ENCODE measurements at places on chromosomes 3 and 15.
A peak's percentile ranks its signal among the peaks of the same experiment; 100 is the strongest.

GRCh38 chr3:149227591-149228268 lies 6.1 kb upstream of the CP start:
- no peak for DNase-seq

GRCh38 chr15:84982301-84982920 lies 755 bp downstream of the PDE8A start:
- peak; percentile 43 for DNase-seq

DNA sequence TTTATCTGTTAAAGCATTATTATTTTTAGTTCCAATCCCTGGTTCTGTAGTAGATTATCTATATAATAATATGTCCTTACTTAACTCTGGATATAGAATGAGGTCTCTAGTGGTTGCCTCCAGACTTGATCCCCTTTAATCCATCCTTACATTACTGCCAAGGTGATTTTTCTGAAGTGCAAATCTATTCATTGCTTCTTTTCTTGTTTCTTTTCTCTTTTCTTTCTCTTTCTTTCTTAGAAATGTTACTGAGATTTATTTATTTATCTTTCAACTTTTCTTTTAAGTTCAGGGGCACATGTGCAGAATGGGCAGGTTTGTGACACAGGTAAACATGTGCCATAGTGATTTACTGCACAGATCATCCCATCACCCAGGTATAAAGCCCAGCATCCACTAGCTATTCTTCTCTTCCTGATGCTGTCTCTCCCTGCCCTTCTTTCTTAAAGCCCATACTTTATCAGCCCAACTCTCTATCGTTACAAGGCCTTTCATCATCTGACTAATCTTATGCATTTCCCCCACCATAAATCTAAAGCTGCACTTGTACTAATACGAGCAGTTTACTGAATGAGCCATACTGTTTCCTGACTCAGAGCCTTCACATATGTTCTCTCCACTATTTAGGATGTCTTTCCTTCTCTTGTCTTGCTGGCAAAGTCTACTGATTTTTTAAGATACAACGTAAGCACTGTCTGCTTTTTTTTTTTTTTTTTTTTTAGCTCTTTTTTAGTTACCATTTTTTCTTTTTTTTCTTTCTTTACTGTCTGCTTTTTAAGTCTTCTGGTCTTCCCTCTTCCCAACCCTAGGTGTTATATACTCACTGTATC lies 4.6 kb downstream of the GLCE start:
- DNase-seq: peak; percentile 24

DNA sequence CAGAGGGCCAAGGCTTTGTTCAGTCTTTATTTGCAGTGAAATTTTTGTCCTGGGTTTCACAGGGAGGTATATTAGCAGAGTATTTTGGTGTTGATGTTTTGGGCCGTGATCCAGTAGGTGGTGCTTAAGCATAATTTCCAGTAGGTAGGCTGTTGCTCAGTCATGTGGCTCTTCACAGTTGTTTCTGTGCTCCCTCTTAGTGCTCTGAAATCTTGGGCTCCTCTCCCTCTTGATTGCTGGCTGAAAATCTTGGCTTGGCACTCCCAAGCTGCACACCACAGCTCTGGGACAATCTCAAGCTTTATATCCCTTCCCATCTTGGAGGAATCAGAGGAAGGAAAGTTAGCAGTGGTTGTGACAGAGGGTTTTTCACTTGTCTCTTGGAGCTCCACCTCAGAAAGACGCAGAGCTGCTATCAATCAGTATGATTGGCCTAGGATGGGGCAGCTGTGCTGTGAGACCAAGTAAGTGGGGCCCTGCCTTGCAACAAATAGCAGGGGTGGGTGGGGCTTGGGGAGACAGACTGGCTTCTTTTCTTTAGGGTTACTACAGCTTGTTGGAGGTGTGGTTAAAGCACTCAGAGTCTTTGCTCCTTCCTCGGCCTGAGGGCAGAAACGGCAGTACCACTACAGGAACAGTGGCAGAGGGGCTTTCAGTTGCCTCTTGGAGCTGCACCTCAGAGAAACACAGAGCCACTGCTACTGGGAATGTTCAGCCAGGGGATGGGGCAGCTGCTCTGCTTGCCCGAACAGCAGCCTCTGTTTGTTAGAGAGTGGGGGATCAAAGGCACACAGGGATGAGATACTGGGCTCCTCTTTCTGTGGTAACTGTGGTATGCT lies 627.0 kb downstream of the SI start:
- no peak for DNase-seq

- no peak for DNase-seq
Observed at GRCh38 chr3:9175421-9175820, 74.0 kb downstream of the SRGAP3 start.

GRCh38 chr3:4588466-4588865 lies 95.3 kb downstream of the ITPR1 start:
- DNase-seq: peak; percentile 89

- no peak for DNase-seq
Observed at GRCh38 chr3:192888190-192888589, 29.5 kb downstream of the MB21D2 start.

GRCh38 chr3:134608771-134609435 lies 41.9 kb downstream of the KY start:
- no peak for DNase-seq

GRCh38 chr15:56344336-56344735 lies 20.9 kb upstream of the TEX9 start:
- DNase-seq: no peak

DNA sequence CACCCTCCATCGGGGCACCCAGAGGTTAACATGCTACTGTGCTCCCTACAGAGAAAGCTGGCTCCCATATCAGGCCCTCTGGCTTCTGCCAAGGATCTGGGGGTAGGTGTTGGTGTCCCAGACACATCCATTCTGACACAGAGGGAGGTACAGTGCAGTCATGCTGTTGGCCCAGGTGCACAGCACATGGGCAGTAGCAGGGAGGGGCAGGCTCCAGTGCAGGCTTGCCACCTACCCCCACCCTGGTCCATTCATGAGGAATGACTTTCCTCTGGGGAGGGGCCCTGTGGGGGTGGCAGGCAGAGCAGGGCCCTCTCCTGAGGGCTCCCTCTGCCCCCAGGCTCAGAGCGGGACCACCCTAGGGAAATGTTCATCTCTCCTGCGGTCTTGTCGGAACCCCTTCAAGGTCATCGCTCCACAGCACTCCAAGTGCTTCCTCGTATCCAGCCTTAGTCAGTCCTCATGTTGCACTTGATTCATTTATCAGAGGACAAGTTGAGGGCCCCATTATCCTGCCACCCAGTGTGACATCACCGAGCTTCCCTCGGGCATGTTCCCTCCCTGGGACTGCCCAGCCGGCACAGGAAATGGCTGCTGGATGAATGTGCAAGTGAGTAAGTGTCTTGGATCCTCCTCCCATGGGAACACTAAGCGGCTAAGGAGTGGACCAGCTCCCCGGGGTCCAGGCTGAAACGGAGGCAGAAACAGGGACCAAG lies 10.0 kb downstream of the DUSP7 start:
- peak; percentile 32 for DNase-seq

GRCh38 chr3:101010296-101010695 lies 17.1 kb upstream of the ABI3BP start:
- DNase-seq: no peak

DNA sequence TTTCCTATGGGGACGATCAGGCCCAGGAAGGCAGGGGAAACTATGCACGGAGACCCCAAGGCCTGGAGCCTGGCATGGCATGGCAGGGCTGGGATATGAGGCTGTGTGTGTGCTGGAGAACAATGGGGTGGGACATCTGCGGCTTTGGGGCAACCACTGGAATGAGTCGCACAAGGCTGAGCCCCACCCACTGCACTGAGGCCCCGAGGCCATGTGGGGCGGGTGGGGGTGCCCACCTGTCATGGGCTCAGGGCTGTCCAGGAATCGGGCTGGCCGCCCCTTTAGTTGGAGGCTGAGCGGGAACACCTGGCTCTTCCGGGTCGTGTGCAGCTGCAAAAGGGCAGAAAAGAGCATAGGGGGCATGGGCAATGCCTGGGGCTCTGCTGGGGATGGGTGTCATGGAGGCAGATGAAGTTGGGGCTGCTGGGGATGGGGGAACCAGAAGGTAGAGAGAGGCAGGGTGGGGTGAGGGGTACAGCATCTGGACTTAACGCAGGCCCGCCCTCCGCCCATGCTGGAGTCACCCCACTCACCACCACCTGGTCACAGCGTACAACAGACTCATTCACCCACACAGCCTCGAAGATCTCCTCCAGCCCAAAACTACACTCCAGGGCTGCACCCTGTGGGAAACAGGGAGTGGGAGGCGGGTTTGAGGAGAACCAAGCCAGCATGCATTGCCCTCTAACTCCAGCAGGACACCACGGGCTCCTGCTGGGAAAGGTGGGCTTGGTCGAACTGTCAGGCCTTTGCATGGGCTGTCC lies 31.1 kb downstream of the PLXND1 start:
- DNase-seq: peak; percentile 13

GRCh38 chr3:83802801-83803200 lies 1156.0 kb upstream of the CADM2 start:
- DNase-seq: no peak

GRCh38 chr3:65018801-65019200 lies 331.0 kb upstream of the ADAMTS9 start:
- no peak for DNase-seq

- DNase-seq: no peak
Observed at GRCh38 chr3:45773714-45774449, 22.5 kb downstream of the SLC6A20 start.

DNA sequence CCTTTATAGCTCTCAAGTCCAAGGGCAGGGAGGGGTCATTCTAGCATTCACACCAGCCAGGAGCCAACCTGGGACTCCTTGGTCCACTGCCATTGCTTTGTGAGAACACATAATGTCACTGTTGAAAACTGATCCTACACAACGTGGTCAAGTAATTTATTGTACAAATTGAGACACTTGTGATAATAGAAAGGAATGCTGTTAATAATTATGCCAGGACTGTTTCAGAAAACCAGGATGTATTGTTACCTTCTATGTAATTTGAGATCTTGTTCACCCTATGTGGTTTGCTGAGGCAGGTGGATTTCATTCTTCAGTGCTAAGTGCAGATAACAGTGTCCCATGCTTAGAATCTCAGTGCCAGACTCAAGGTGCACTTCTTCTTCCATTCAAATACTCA lies 33.3 kb downstream of the TMCO5A start:
- DNase-seq: no peak

GRCh38 chr15:33405096-33405495 lies 94.3 kb downstream of the RYR3 start:
- no peak for DNase-seq

DNA sequence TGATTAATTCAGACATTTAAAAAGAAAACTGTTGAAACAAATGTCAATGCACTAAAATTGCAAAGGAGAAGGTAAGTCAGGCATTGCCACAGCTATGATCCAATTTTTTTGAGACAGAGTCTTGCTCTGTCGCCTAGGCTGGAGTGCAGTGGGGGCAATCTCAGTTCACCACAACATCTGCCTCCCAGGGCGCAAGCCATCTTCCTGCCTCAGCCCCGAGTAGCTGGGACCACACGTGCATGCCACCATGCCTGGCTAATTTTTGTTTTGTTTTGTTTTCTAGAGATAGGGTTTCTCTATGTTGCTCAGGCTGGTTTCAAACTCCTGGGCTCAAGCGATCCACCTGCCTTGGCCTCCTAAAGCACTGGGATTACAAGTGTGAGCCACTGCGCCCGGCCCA lies 117.6 kb downstream of the FMN1 start:
- no peak for DNase-seq

DNA sequence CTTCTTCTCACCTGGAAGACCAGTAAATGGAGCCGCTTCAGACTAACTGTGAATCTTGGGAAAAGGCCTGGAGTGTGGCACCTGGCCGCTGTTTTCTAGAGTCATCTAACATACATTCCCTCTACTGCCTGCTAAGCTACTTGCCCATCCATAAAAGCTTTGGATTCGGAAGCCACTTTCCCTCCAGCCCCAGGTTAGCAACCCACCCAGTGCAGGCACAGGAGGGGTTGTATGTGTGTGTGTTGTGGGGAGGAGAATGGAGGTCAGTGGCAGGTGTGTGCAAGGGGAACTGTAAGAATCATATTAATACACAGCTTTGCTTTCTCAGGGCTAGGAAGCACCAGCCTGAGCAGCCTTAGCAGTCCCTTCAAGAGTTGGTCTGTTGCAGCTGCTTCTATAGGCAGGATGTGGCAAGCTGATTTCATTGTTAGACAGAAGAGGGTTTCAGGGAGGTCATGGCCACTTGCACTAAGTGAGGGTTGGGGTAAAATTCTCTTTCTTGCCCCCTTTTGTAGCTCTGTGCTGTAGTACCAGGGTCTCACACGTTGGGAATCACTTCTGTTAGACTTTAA lies 8.9 kb downstream of the NSUN3 start:
- no peak for DNase-seq

GRCh38 chr3:158312560-158313141 lies 202.8 kb downstream of the RSRC1 start:
- DNase-seq: no peak

DNA sequence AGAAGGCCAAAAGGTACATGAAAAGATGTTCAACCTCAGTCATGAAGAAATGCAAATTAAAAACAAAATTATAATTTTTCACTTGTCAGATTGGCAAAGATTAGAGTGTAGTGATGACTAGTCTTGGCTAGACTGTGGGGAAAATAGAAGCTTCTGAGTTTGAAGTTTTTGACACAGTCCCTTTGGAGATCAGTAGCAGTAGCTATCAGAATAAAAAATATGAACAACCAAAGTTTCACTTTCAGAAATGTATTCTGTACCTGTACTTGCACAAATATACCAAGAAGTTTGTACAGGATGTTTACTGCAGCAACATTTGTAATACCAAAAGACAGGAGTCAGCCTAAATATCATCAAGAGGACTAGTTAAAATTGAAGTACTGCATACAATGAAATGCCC lies 14.1 kb downstream of the ATP2C1 start:
- no peak for DNase-seq

- no peak for DNase-seq
Observed at GRCh38 chr3:133394561-133395311, 5.1 kb upstream of the BFSP2 start.

- DNase-seq: no peak
Observed at GRCh38 chr3:116870379-116870778, 160.8 kb downstream of the TUSC7 start.

- no peak for DNase-seq
Observed at GRCh38 chr3:182575941-182576340, 217.4 kb upstream of the ATP11B start.

GRCh38 chr3:151768393-151768930 lies 34.7 kb downstream of the AADACL2 start:
- DNase-seq: no peak

GRCh38 chr3:194194051-194194756 lies 58.3 kb downstream of the HES1 start:
- no peak for DNase-seq

DNA sequence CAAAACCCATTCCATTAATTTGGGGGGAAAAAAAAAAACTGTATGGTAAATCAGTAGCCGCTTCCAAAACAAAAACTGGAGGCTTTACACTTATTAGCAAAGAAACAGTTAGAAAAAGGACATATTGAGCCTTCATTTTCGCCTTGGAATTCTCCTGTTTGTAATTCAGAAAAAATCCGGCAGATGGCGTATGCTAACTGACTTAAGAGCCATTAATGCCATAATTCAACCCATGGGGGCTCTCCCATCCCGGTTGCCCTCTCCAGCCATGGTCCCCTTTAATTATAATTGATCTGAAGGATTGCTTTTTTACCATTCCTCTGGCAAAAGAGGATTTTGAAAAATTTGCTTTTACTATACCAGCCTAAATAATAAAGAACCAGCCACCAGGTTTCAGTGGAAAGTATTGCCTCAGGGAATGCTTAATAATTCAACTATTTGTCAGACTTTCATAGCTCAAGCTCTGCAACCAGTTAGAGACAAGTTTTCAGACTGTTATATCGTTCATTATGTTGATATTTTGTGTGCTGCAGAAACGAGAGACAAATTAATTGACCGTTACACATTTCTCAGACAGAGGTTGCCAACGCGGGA lies 9.4 kb upstream of the RPL24 start:
- no peak for DNase-seq

Measured in NCI-H524 (cell line).